Liver (tissue), 10 donors: ENCODE measurements at places on chromosomes 7 and 10.

- DNase-seq: no peak
Measured at GRCh38 chr7:100090527-100091410, 2.0 kb downstream of the COPS6 start.

DNA sequence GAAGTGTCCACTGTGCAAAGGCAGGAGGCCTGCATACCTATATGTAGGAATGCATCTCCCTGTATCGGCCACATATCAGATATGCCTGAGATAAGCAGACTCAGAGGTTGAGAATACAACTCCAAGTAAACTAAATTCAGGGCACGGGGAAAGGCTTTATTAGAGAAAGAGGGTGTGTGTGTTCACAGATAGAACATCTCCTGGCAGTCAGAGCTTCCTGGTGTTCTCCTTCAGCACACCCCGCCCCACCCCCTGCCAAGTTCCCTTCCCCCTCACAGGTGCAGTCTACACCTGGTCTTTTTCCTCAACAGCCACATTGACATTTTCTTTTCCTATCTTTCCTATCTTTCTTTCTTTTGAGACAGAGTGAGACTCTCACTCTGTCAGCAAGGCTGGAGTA is 17.1 kb downstream of the GBX1 start:
- DNase-seq: no peak

DNA sequence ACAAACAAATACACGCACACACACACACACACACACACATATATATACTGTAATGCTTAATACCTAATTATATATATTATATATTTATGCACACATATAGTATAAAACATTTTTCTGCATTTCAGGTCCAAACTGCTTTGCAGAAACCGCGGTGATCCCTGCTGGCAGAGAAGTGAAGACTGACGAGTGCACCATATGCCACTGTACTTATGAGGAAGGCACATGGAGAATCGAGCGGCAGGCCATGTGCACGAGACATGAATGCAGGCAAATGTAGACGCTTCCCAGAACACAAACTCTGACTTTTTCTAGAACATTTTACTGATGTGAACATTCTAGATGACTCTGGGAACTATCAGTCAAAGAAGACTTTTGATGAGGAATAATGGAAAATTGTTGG is 138.5 kb downstream of the VWC2 start:
- no peak for DNase-seq

- no peak for DNase-seq
Measured at GRCh38 chr7:105017657-105018365, 3.8 kb downstream of the KMT2E start.
